ENCODE measurements at places on chromosomes 16 and 17. TPM values are rescaled to one million over a fixed set of nuclear protein-coding genes. Genes with fewer than 3 reads are reported as not detected.

- H3K27me3 ChIP-seq = peaks cover 50% of the 10 kb centered on the region
- H3K36me3 ChIP-seq = no peaks in the 10 kb centered on the region
- no peaks in the 10 kb centered on the region for H3K4me1 ChIP-seq
These were observed 20.3 kb downstream of the OSBPL7 start for GRCh38 chr17:47801176-47801765.

DNA sequence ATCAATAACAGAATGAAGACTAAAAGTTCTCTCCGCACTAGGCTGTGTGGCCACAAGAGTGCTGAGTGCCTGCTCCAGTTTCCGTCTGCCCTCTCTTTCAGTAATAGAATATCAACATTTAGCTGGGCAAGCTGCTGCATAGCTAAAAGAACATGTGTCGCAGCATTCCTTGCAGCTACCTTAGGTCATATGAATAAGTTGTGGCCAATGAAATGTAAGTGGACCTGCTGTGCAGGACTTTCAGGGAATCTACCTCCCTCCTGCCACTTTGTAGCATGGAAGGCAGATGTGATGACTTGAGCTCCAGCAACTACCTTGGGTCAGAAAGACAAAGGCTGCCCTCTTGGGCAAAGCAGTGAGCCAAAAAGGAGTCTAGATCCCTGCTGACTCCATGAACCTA, 25.4 kb downstream of the SLC39A11 start:
- no peak for DNase-seq
- H3K36me3 ChIP-seq = peaks cover 8% of the 10 kb centered on the region
- H3K4me1 ChIP-seq = peaks cover 14% of the 10 kb centered on the region
- H3K27ac ChIP-seq = no peak overlapping the region
- peaks cover 14% of the 10 kb centered on the region for H3K27me3 ChIP-seq

- DNase-seq = no peak
- peaks cover 3% of the 10 kb centered on the region for H3K27me3 ChIP-seq
- H3K4me1 ChIP-seq = no peaks in the 10 kb centered on the region
- H3K27ac ChIP-seq = no peak overlapping the region
- no peak overlapping the region for H3K4me3 ChIP-seq
These were observed 4.6 kb upstream of the CD7 start for GRCh38 chr17:82321947-82322466.

GRCh38 chr17:45436161-45436560, 3.5 kb upstream of the ARHGAP27 start:
- peaks cover 17% of the 10 kb centered on the region for H3K27me3 ChIP-seq
- peaks cover 9% of the 10 kb centered on the region for H3K4me1 ChIP-seq
- DNase-seq = no peak

DNA sequence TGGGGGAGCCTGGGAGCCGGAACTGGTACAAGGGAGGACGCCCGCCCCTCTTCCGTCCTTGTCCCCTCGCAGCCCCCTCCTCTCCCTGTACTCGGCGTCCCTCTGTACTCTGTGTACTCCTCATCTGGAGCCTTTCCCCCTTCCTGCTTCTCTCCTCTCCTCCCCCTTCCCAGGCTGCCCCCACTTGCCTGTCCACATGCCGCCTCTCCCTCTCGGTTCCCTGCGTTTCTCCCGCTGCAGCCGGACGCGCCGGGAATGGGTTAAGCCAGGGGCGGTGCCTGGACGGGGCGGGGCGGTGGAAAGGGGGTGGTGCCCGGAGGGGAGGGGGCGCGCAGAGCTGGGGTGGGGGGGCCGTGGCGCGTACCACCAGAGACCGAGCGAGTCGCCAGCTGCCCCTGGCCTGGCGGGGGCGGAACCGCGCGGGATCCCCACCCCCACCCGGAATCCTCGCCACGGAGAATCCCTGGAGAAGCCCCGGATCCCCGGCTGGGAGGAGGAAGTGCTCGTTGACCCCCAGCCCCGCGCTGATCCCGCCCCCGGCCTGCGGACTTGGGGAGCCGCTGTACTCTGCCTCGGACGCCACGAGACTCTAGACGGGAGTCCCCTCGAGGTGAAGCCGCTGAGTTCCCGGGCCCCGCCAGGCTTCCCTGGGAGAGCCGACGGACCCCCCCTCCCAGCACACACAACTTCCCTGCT, 22.6 kb downstream of the GJD3 start:
- peaks cover 60% of the 10 kb centered on the region for H3K4me1 ChIP-seq
- peak overlapping the region; percentile 98 for H3K27ac ChIP-seq
- DNase-seq = peak; percentile 74
- H3K36me3 ChIP-seq = peaks cover 4% of the 10 kb centered on the region

DNA sequence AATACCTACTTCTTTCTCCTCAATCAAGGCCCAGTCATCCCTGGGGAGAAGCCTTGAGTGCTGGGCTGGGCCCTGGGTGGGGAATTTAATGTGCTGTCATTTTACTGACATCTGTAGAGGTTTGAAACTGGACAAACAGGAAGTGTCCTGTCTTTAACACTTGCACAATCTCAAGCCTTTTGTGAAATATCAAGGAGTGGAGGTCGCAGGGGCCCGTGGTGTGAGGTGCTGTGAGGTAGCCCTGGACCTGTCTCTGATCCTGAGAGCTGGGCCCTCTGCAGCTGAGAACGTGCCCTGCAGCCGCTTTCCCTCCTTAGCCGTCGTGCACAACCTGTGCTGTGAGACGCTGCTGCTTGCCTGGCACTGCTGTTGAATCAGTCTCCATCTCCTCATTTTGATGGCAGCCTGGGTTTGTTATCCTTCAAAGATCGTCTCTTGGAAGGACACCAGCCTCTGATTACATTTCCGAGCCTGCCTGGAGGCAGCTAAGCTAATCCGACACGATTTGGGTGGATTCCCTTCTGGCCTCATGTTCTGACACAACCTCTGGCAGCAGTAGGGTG, 29.9 kb downstream of the SMARCE1 start:
- no peak for DNase-seq
- H3K27me3 ChIP-seq = peaks cover 29% of the 10 kb centered on the region
- H3K4me3 ChIP-seq = no peak overlapping the region

GRCh38 chr16:57734308-57734924, 1.2 kb upstream of the KATNB1 start:
- H3K4me3 ChIP-seq = peak overlapping the region; percentile 94
- peaks cover 20% of the 10 kb centered on the region for H3K4me1 ChIP-seq
- peaks cover 3% of the 10 kb centered on the region for H3K36me3 ChIP-seq

- no peak for DNase-seq
- H3K4me1 ChIP-seq = peaks cover 10% of the 10 kb centered on the region
- H3K36me3 ChIP-seq = peaks cover 12% of the 10 kb centered on the region
- H3K27ac ChIP-seq = no peak overlapping the region
- H3K27me3 ChIP-seq = no peaks in the 10 kb centered on the region
These were observed 4.4 kb downstream of the GABARAPL2 start for GRCh38 chr16:75570396-75571065.

GRCh38 chr17:7042501-7043181, 1.3 kb downstream of the SLC16A11 start:
- no peak for DNase-seq
- H3K27ac ChIP-seq = no peak overlapping the region
- peaks cover 38% of the 10 kb centered on the region for H3K27me3 ChIP-seq
- H3K36me3 ChIP-seq = no peaks in the 10 kb centered on the region
- no peak overlapping the region for H3K4me3 ChIP-seq

GRCh38 chr17:50050431-50051032, 5.4 kb upstream of the ITGA3 start:
- no peak for DNase-seq
- H3K4me1 ChIP-seq = peaks cover 21% of the 10 kb centered on the region
- no peaks in the 10 kb centered on the region for H3K36me3 ChIP-seq
- H3K27ac ChIP-seq = no peak overlapping the region

CEP295NL gene
- 2.3 TPM for total RNA-seq
